Activated naive CD8-positive, alpha-beta T cell treated with anti-CD3 and anti-CD28 coated beads, Interleukin-2, amount 10 ng/mL, durations not matched to agents 7 days and 5 days (primary cell): ENCODE measurements at places on chromosomes 7 and 10. TPM values are rescaled to one million over a fixed set of nuclear protein-coding genes. Genes with fewer than 3 reads are reported as not detected.

- peaks cover 37% of the 10 kb centered on the region for H3K27me3 ChIP-seq
- no peaks in the 10 kb centered on the region for H3K4me1 ChIP-seq
- no peaks in the 10 kb centered on the region for H3K36me3 ChIP-seq
- no peak within 1 kb of the TSS for H3K4me3 ChIP-seq
Measured at GRCh38 chr10:61662794-61663259, at the start of gene CABCOCO1. Gene CABCOCO1, plus strand, starts transcription at chr10:61662929. Its CDS starts 44 bp downstream, at chr10:61662973.

GRCh38 chr7:99806839-99807478 lies 20.9 kb upstream of the CYP3A43 start:
- no peaks in the 10 kb centered on the region for H3K36me3 ChIP-seq
- no peak overlapping the region for H3K27ac ChIP-seq
- DNase-seq: no peak
- H3K27me3 ChIP-seq: peaks cover 21% of the 10 kb centered on the region
- H3K4me3 ChIP-seq: no peak overlapping the region
- no peaks in the 10 kb centered on the region for H3K4me1 ChIP-seq

The TMEM196 gene
- total RNA-seq: not detected

DNA sequence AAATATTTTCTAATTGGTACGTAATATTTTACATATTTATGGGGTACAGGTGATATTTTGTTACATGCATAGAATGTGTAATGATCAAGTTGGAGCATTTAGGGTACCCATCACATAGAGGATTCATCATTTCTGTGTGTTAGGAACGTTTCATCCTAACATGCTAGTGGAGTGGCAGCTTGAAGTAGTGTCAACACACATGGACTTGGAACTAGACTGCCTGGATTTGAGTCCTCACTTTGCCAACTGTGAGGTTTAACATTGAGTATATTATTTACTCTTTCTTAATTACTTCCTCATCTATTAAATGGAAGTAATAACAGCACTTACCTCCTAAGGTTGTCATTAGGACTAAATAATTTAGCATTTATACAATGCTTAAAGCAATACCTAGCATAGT lies 241.9 kb downstream of the PLXDC2 start:
- H3K27me3 ChIP-seq: no peaks in the 10 kb centered on the region
- no peak for DNase-seq
- H3K27ac ChIP-seq: no peak overlapping the region
- no peaks in the 10 kb centered on the region for H3K36me3 ChIP-seq
- no peaks in the 10 kb centered on the region for H3K4me1 ChIP-seq
